ENCODE measurements at places on chromosomes 7 and 10. TPM values are rescaled to one million over a fixed set of nuclear protein-coding genes. Genes with fewer than 3 reads are reported as not detected.

- H3K4me3 ChIP-seq = no peak overlapping the region
- DNase-seq = no peak
- no peaks in the 10 kb centered on the region for H3K4me1 ChIP-seq
- H3K27me3 ChIP-seq = no peaks in the 10 kb centered on the region
- H3K27ac ChIP-seq = no peak overlapping the region
- no peaks in the 10 kb centered on the region for H3K36me3 ChIP-seq
Measured at GRCh38 chr7:38141187-38141586, 36.9 kb upstream of the STARD3NL start.

The CYP2C19 gene
- total RNA-seq = not detected

DNA sequence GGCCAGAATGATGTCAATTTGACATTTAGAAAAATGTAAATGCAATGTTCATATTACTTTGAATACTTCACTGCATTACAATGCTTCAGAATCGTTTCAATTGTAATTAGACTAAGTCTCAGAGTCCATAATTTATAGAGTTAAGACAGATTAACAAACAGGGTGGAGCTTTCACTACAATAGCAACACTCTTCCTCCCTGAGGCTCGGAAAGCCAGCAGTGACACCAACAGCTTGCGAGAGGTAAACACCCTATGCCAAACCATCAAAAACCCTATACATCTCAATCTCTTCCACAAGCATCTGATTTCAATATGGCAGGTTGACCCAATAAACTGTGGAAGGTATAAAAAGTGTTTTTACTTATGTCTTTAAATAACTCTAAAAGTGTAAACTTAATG lies 72.2 kb downstream of the DOCK4 start:
- H3K4me3 ChIP-seq = no peak overlapping the region
- peaks cover 14% of the 10 kb centered on the region for H3K4me1 ChIP-seq
- H3K27me3 ChIP-seq = no peaks in the 10 kb centered on the region
- H3K36me3 ChIP-seq = no peaks in the 10 kb centered on the region
- H3K27ac ChIP-seq = no peak overlapping the region

GRCh38 chr7:95365151-95365550 lies 31.0 kb downstream of the PON3 start:
- H3K27me3 ChIP-seq = no peaks in the 10 kb centered on the region
- no peaks in the 10 kb centered on the region for H3K4me1 ChIP-seq
- no peaks in the 10 kb centered on the region for H3K36me3 ChIP-seq
- DNase-seq = no peak
- no peak overlapping the region for H3K27ac ChIP-seq

DNA sequence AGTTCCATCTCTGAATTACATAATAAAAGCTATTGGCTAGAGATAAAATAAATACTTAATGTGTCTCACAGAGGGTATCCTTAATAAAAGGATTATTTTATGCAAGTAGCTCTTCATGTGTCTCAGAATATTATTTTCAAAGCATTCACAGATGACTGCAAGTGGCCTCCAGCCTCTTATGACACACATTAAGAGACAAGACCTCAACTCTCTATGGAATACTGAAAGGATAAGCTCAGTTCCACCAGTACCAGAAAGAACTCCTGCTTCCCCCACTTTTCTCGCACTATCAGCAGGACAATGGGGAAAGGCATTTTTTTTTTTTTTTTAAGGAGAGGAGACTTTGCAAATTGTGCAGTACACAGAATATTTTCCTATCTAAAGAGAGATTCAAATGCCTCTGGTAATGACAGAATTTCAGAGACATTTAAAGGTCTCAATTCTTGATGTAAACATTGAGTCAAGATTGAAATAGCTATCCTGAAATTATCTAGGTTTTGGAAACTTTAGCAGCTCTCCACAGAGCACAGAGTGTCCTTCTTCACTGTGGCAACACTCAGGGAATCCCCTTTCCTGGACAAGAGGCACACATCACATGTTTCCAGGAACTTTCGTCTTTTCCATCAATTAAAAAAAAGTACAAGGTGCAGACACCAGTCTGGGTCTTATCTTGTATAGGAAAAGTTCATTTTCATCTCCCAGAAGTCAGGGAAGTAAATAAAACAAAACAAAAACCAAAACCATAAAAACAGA lies 122.0 kb upstream of the ANK3 start:
- DNase-seq = no peak
- H3K27ac ChIP-seq = no peak overlapping the region
- H3K27me3 ChIP-seq = no peaks in the 10 kb centered on the region
- no peak overlapping the region for H3K4me3 ChIP-seq
- no peaks in the 10 kb centered on the region for H3K4me1 ChIP-seq

DNA sequence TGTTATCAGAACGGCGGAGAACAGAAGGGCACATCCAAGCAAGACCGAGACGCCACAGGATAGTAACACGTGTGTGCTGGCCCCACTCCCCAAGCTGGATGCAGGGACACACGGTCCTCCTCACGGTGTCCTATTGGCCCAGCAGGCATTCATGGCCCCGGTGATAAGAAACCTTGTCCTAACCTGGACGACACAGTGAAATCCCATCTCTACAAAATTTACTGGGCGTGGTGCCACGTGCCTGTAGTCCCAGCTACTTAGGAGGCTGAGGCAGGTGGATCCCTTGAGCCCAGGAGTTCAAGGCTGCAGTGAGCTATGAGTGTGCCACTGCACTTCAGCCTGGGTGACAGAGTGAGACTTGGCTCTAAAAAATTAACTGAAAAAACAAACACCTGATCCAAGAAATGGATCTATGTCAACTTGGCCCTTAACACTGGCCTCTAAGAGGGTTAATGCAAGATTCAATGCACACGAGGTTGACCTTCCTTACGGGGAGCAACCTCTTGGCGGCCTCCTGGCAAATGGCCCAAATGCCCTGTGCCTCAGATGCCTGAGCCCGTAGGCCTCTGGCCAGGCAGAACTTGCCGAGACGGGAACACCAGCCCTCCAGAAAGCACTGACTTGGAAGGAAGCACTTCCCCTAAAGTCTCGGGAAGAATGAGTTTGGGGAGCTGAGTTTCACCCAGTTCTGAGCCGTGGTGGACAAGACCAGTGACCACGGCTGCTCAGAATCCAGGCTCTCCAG lies 72.3 kb downstream of the ZRANB1 start:
- no peak for DNase-seq
- peak overlapping the region; percentile 97 for H3K27ac ChIP-seq
- no peaks in the 10 kb centered on the region for H3K36me3 ChIP-seq
- H3K4me3 ChIP-seq = no peak overlapping the region
- H3K27me3 ChIP-seq = no peaks in the 10 kb centered on the region
- H3K4me1 ChIP-seq = peaks cover 58% of the 10 kb centered on the region

- H3K4me3 ChIP-seq = no peak overlapping the region
- peaks cover 44% of the 10 kb centered on the region for H3K36me3 ChIP-seq
- H3K27ac ChIP-seq = no peak overlapping the region
- DNase-seq = no peak
- H3K4me1 ChIP-seq = no peaks in the 10 kb centered on the region
Measured at GRCh38 chr7:6035686-6036085, 4.5 kb downstream of the ANKRD61 start.

- H3K4me1 ChIP-seq = peaks cover 21% of the 10 kb centered on the region
- no peaks in the 10 kb centered on the region for H3K36me3 ChIP-seq
- H3K27ac ChIP-seq = no peak overlapping the region
- H3K4me3 ChIP-seq = no peak overlapping the region
- DNase-seq = no peak
Measured at GRCh38 chr10:103829838-103830465, 25.4 kb downstream of the SH3PXD2A start.

- H3K27me3 ChIP-seq = no peaks in the 10 kb centered on the region
- no peak overlapping the region for H3K4me3 ChIP-seq
- H3K36me3 ChIP-seq = peaks cover 4% of the 10 kb centered on the region
- no peak overlapping the region for H3K27ac ChIP-seq
- no peak for DNase-seq
Measured at GRCh38 chr10:94281654-94282053, 81.1 kb downstream of the NOC3L start.

The NODAL gene
- total RNA-seq = 0.27 TPM

The GDF2 gene
- not detected for total RNA-seq

The ADCY1 gene
- total RNA-seq = 0.14 TPM

DNA sequence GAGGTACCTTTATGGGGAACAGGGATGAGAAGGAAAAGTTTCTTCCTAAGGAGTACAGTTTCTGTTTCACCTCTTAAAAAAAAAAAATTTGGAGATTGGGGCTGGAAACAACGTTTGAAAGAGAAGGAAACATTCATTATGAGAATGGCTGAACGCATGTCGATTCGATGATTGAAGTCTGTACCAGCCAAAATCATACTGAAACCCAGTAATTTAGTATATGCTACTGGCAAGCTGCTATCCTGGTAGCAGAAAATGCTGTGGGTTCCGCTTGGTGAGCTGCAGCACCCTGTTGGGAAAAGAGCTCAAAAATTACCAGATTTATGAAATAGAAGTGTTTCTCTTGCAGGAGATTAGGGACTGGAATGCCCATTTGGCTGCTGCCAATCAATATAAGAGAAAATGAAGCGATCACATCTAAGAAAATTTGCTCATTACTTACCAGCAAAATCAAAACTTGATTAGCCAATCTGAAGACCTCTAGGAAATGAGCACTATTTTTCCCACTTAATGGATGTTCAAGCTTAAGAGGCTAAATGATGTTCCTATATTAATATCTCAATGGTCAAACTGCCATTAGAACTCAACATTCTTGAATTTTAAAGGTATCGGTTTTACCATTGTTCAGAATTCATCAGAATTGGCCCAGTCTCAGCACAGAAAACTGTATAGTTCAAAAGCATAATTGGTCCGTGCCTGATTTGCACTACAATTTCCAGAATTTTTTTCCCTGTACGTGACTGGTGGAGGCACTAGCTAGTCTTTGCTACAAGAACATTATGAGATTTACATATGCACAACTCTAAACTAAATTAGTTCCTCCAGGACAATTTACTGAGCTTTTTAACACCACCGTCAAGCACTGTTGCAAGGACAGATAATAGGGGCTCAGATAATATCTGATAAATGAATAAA lies 1.2 kb upstream of the ITGB1 start:
- no peaks in the 10 kb centered on the region for H3K36me3 ChIP-seq
- no peak for DNase-seq
- H3K27me3 ChIP-seq = no peaks in the 10 kb centered on the region
- peak overlapping the region; percentile 96 for H3K4me3 ChIP-seq

The SEMA3C gene
- 184 TPM for total RNA-seq

GRCh38 chr10:9076066-9076465 lies 1021.6 kb downstream of the GATA3 start:
- H3K4me3 ChIP-seq = no peak overlapping the region
- H3K27me3 ChIP-seq = no peaks in the 10 kb centered on the region
- H3K27ac ChIP-seq = no peak overlapping the region
- DNase-seq = no peak

GRCh38 chr10:43053825-43054224 lies 23.0 kb upstream of the RET start:
- H3K4me3 ChIP-seq = no peak overlapping the region
- H3K36me3 ChIP-seq = no peaks in the 10 kb centered on the region
- no peaks in the 10 kb centered on the region for H3K27me3 ChIP-seq
- H3K4me1 ChIP-seq = no peaks in the 10 kb centered on the region
- H3K27ac ChIP-seq = no peak overlapping the region

The LRGUK gene
- 0.71 TPM for total RNA-seq

DNA sequence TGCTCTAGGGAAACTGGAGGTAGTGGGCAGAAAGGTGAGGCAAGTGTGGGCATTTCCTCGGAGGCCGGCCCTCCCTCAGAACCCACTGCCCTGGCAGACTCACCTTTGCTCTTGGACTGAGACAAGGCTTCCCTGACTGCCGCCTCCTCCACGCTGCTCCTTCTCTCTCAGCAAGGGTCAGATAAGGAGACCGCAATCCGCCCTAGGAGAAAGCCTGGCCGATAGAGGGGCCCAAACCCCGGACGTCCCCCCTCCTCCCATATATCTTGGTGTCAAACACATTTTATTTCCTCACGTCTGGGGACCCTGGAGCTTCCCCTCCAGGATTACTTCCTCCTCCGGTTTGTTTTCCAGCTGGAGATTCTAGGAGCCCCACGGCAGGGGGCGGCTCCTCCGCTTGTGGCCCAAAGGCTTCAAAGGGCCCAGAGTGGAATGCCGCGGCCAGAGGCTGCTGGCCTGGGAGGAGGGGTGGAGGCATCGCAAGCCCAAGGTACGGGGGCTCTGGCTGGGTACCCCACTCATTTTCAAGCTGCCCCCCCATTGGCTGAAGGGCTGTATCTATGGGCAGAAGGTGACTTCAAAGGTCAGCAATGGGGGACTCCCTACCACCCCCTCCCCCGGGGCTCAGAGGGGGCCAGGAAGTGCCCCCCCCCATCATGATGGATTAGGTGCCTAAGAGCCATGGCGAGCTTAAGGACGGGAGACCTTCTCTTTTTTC lies 31.7 kb upstream of the LBX1 start:
- no peaks in the 10 kb centered on the region for H3K27me3 ChIP-seq
- H3K4me1 ChIP-seq = no peaks in the 10 kb centered on the region
- DNase-seq = no peak
- no peaks in the 10 kb centered on the region for H3K36me3 ChIP-seq

DNA sequence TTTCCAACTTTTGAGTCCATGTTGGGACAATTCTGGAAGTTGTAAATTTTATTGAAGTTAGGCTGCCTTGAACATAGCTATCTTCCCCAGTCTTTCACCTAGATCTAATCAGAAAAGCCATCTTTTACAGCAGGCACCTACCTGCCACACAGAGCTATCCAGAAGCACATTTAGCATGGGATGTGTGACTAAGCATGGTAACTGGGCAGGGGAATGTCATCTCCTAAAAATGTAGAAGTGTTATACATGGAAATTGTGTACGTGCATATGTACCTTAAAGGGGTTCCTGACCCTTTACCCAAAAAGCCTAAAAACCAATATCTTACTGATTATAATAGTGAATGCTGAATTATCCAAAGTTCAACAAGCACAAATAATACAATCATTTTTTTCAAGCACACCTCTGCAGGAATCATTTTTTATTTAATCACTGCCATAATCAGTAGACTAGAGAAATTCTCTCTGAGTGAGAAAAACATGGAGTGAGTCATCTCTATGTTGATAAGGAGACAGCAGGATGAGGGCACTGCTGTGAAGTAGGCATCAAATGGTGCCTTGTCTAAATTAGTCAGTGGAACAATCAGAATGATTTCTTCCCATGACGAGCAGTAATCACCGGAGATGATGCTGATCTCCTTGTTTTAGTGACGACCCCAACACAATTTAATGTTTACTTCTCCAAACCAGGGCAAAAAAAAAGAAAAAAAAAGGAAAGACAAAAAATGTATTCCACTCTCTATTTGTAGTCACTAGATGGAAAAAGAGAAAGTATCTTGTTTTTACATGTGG lies 75.9 kb downstream of the SORBS1 start:
- peak overlapping the region; percentile 56 for H3K27ac ChIP-seq
- DNase-seq = no peak
- H3K27me3 ChIP-seq = no peaks in the 10 kb centered on the region
- peaks cover 93% of the 10 kb centered on the region for H3K4me1 ChIP-seq
- no peak overlapping the region for H3K4me3 ChIP-seq

The GIMAP8 gene
- total RNA-seq = 13.4 TPM

The DDC gene
- not detected for total RNA-seq

The RARRES2 gene
- 102 TPM for total RNA-seq

- no peak overlapping the region for H3K27ac ChIP-seq
- H3K27me3 ChIP-seq = no peaks in the 10 kb centered on the region
Measured at GRCh38 chr7:75889223-75889825, 10.5 kb downstream of the RHBDD2 start.

The C10orf67 gene
- not detected for total RNA-seq

The GPR26 gene
- total RNA-seq = not detected

GRCh38 chr10:16812676-16813075 lies 4.5 kb downstream of the RSU1 start:
- H3K27me3 ChIP-seq = no peaks in the 10 kb centered on the region
- no peak for DNase-seq
- H3K4me1 ChIP-seq = peaks cover 40% of the 10 kb centered on the region
- no peak overlapping the region for H3K27ac ChIP-seq
- H3K36me3 ChIP-seq = no peaks in the 10 kb centered on the region
